T-cell (primary cell): ENCODE measurements at places on chromosomes 5 and 9.

DNA sequence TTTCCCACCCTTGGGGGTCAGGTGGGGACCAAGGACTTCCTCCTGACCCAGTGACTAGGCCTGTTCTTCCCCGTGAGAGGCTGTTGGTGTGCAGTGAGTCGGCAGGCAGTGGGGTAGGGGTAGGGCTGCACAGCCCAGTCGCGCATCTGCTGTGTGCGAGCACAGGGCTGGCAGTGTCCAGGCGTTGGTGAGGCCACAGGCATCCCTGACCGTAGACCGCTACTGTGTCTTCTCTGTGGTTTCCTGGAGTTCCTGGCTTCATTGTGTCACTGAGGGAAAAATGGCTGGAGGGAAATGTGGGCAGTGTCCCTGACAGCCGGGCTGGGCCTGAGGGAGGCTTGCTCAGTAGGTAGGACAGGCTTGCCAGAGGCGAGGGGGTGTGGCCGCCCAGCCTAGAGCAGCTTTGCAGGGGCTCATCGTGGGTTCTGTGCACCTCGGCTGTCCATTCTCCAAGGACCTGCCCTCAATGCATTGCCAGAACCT, 95.4 kb downstream of the CACNA1B start:
- DNase-seq, result no peak

DNA sequence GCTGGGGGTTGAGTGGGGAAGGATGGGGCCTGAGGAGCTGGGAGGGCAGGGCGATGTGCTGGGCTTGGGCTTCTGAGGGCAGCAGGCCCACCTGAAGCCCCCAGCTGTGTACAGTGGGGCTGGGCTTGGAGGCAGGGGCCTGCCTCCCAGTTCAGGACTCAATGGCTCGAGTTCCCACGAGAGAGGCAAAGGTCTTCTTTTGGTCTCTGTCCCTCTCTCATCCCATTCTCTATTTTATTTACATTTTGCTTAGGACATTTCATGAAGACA, 180.6 kb downstream of the MACROH2A1 start:
- DNase-seq, result no peak

DNA sequence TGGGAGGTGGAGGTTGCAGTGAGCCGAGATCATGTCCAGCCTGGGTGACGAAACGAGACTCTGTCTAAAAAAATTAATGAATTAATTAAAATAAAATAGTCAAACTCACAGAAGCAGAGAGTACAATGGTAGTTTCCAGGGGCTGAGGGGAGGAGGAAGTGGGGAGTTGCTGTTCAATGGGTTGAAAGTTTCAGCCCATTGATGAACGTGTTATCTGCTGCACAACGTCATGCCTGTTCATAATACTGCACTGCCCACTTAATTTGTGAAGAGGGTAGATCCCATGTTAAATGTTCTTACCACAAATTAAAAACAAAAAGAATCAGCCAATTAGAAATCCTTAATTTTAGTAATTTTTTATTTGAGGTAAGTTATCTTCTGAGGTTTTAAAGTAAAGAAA, 16.4 kb upstream of the RUFY1 start:
- DNase-seq, result no peak

DNA sequence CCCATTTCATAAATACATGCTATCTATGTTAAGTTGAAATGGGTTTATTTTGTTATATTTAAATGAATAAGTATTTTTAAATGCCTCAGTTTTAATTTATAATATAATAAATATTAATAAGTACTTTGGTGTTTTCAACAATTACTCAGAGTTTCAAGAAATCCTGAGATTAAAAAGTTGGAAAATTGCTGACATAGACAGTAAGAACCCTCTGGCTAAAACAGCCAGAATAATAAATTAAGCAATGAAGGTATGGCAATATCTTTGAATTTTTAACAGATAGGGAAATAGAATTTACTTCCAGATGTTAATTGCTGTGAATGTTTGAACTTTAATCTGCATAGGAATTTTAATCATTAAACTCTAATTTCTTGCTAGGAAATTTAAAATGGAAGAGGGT, 83.6 kb downstream of the ZNF622 start:
- DNase-seq, result no peak

- no peak for DNase-seq
Measured at GRCh38 chr5:55926476-55926875, 68.3 kb downstream of the IL6ST start.

DNA sequence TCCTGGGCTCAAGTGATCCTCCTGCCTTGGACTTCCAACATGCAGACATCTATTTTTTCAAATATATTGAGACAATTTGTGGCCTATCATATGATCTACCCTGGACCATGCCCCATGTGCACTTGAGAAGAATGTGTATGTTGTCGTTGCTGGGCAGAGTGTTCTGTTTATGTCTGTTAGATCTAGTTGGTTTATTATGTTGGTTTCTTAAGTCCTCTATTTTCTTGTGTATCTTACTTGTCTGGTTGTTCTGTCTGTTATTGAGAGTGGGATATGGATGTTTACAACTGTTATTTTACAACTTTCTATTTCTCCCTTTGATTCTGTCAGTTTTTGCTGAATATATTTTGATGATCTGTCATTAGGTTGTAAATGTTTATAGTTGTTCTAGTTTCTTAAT, 10.2 kb upstream of the TMEM171 start:
- no peak for DNase-seq

GRCh38 chr5:133142782-133143181, 91.0 kb downstream of the HSPA4 start:
- no peak for DNase-seq

- no peak for DNase-seq
Measured at GRCh38 chr9:114097613-114098020, 1.5 kb downstream of the KIF12 start.

GRCh38 chr5:67693956-67694809, 497.6 kb upstream of the CD180 start:
- no peak for DNase-seq

DNA sequence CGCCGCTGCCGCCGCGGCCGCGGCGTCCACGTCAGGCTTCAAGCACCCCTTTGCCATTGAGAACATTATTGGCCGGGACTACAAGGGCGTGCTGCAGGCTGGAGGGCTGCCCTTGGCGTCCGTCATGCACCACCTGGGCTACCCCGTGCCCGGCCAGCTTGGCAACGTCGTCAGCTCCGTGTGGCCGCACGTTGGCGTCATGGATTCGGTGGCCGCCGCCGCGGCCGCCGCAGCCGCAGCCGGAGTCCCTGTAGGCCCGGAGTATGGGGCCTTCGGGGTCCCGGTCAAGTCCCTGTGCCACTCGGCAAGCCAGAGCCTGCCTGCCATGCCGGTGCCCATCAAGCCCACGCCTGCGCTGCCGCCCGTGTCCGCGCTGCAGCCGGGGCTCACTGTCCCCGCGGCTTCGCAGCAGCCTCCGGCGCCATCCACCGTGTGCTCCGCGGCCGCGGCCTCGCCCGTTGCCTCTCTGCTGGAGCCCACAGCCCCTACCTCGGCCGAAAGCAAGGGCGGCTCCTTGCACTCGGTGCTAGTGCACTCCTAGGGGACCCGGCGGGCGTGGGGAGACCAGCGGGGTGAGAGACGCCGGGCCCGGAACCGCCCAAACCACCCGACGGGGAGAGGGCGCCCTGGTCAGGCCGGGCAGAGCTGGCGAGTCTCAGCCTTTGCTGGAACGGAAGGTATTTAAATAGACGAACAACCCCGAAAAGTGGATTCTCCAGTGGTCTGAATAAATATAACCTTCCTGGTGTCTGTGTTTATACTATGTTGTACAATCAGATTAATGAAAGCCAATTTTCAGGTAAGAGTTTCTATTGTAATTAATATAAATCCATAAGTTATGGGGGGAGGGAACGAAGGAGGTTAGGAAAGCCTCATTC, 1.2 kb downstream of the FOXB2 start:
- DNase-seq, result no peak

GRCh38 chr9:38372762-38373619, 19.5 kb upstream of the ALDH1B1 start:
- no peak for DNase-seq

DNA sequence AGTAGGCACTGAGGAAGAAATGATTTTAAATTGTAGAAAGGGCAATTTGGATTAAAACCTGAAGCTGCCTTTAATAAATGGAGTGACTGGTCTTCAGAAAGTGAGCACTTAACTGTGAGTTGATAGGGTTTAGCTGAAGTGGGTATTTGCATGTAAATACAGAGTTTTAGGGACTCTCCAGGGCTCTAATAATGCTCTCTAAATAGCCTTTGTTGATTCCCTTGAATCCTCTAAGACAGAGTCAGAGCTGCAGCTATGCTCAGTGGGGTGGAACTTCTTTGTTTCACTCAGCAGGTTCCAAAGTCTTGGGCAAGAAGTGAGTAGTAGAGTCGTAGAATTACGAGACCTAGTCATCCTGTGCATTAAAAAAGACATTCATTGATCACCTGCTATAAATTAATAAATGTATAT, 21.4 kb downstream of the GLRA1 start:
- DNase-seq, result no peak

GRCh38 chr5:174086751-174087150, 41.2 kb downstream of the NSG2 start:
- no peak for DNase-seq

GRCh38 chr5:132457371-132458225, 33.0 kb downstream of the IRF1 start:
- DNase-seq, result peak; percentile 53

DNA sequence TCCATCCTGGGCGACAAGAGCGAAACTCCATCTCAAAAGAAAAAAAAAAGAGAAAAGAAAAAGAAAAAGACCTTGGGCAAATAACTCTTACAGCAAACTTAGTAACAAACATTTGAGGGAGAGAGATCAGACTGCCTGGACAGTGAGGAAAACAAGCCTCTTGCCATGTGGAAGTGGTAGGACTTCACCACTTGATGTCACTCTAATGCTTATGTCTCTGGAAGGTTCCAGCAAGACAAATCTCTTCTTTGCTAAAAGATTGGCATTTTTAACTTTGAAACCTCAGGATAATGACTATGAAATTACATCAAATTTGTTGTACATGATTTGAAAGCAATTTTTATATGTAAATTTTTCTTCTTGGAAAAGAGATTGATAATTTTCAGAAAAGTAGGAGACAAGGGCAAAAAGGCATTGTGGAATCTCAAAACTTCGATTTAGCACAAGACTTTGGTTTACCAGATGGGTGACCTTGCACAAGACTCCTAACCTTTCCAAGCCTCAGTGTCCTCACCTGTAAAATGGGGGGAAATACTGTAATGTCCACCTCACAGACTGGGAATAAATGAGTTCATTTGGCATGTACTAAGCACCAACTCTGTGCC, 5.4 kb downstream of the ACTL7B start:
- DNase-seq, result no peak

GRCh38 chr5:14465116-14465515, 116.5 kb upstream of the OTULINL start:
- DNase-seq, result no peak

GRCh38 chr5:175444060-175444904, at the start of gene DRD1:
Gene DRD1, minus strand, starts transcription at chr5:175444182. Its CDS starts 1,083 bp downstream, at chr5:175443099.
- DNase-seq, result peak; percentile 32

- no peak for DNase-seq
Measured at GRCh38 chr9:106911951-106912350, 49.0 kb downstream of the ZNF462 start.

GRCh38 chr5:140038373-140038957, 4.6 kb downstream of the NRG2 start:
- no peak for DNase-seq

DNA sequence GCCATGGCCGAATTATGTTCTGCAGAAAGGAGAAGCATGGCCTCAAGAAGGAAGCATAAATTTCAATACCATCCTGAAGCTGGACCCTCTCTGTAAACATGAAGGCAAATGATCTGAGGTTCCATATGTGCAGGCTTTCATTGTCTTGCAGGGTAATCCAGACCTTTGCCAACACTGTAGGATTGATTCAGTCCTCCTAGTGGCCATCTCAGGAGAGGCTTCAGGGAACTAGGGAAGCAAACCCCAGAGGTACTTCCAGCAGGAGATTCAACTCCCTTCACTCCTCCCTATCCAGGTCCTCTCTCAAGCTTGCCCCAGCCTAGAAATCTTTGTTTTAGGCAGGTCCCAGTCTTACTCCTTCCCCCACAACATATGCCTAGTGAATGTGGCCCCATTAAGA, 99.3 kb upstream of the HCN1 start:
- DNase-seq, result no peak

GRCh38 chr9:8085986-8086385, 286.4 kb upstream of the DMAC1 start:
- no peak for DNase-seq

- no peak for DNase-seq
Measured at GRCh38 chr5:170151097-170151831, 45.6 kb downstream of the FOXI1 start.

GRCh38 chr5:68447136-68447929, 231.8 kb downstream of the PIK3R1 start:
- DNase-seq, result no peak

GRCh38 chr9:105890046-105890822, 195.9 kb downstream of the TMEM38B start:
- no peak for DNase-seq

DNA sequence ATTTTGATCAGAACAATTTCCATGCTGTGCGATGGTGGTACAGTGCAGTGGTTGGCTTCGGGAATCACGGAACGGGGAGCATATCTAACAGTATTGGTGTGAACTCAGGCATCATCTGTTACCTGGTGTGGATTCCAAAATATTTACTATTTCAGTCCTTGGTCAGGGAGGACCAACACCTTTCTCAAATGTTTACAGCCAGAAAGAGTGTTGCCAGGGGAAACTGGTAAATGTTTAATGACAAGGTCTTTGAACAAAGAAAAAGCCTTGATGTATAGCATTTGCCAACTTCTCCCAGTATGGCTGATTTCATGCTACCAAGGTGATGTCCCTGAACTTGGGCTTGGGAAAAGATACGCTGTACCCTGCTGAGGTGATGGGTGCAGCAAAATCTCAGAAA, 145.6 kb upstream of the POC5 start:
- no peak for DNase-seq

DNA sequence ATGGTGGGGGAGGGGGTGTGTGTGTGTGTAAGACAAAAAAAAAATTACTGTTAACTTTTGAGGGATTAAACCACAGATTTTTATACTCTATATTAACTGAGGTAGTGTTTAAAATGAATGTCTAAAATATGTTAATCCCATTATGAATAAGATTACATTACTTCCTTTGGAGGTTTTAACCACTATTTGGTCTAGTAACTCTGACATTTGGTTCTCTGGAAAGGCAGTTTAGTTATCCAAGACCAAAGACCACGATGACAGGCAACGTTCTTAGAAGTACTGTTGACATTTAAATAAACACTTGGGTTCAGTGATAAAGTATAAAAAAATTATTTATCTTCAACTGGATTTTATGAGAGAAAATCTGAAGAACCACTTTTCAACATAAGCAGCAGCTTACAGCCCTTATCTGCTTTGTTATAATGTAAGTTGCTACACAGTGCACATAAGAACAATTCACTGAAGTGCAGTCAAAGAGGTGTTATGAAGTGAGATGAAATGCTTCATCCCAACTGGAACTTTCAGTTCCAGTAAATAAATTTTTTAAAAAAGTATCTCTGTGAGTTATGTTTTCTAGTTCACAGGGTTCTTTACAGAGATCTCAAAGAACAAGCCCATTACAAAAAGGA, 94.5 kb downstream of the OSMR start:
- DNase-seq, result no peak
